ENCODE measurements at places on chromosomes 13 and 19.

- no peak for DNase-seq
These were observed 10.1 kb downstream of the LGALS7B start for GRCh38 chr19:38799104-38799503.

DNA sequence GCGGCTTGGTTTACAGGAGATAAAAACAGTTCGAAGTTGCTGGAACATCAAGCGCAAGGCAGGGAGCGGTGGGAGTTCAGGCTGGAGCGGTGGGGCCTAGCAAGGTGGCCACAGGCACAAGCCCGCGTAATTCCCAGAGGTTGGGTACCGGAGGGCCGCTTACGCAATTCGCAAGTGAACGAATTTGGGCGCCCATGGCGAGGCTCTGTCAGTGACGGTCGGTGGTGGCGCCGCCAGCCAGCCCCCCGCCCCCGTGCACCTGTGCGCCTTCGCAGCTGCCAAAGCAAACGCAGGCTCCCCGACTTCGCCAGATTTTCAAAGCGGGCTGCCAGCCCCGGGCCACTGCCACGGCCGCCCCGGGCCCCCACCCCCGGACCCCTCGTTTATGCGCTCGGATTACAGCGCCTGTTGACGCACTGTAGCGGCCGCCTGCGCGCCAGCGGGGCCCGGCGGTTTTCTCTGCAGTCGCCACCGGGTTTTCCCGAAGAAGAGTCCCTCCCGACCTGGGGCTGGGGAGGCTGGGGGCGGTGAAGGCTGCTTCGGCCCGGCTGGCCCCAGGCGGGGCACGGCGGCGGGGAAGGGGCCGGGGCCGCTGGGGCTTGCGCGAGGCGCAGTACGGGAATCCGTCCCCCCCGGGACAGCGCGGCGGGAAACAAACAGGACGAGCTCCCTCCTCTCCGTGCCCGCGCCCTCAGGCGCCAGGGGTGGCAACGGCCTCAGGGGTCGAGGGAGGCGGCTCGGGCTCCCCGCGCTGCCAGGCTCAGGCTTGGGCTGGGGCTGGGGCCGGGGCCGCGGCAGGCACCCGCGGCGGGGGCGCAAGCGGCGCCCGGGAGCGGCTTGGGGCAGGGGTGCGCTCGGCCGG, 709 bp downstream of the N4BP2L1 start:
- DNase-seq, result peak; percentile 53

- peak; percentile 65 for DNase-seq
These were observed 16.0 kb upstream of the ERCC1 start for GRCh38 chr19:45439569-45440258.

DNA sequence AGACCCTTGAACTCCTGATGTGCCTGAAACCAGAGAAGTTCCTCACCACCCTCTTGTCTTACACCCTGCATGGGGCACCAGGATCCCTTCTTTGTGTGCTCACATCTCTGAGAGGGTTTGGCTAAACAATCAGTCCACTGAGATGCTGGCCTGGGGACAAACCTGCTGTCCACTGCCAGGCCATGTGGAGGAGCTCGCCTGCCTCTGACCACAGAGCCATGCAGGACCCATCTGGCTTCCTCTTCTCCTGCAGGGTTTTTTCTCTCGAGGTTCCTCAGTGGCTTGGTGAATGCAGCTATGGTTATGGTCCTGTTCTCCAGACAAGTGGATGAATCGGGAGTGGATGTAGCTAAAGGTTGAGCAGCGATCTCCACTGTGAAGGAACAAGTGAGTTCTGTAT, 49.1 kb upstream of the MEDAG start:
- DNase-seq, result no peak

- no peak for DNase-seq
These were observed 624.4 kb upstream of the ARGLU1 start for GRCh38 chr13:107192289-107192688.

DNA sequence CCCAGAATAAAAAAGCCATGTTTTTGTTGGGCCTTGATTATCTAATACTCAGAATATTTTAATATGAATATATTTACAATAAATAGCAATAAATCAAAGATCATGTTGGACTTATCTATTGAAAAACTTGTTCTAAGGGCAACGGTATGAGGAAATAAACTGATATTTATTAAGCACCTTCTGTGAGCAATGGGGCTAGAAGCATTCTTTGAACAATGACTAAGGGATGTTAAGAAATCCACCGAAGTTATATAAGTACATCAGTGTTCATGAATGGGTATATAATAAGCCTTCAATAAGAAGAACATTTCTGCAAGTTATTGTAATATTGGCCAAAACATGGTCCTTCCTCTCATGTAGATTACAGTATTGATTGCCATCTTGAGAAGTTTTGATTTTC, 221.8 kb downstream of the OXGR1 start:
- no peak for DNase-seq

DNA sequence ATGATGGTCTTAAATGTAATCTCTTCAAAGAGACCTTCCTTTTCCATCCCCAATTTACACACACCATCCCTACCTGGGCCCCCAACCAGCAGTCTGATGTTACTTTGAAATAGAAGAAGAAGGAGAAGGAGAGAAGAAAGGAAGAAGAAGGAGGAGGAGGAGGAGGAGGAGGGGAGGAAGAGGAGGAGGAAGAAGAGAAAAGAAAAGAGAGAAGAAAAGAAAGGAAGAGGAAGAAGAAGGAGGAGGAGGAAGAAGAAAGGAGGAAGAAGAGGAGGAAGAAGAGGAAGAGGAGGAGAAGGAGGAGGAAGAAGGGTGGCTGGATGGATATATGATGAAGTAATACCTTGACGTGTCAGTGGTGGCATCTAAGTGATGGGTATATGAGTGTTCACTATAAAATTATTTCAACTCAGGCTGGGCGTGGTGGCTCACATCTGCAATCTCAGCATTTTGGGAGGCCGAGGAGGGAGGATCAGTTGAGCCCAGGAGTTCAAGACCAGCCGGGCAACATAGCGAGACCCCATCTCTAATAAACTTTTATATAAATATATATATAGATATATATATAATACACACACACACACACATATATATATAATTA, 3.7 kb upstream of the LRFN1 start:
- DNase-seq, result no peak

DNA sequence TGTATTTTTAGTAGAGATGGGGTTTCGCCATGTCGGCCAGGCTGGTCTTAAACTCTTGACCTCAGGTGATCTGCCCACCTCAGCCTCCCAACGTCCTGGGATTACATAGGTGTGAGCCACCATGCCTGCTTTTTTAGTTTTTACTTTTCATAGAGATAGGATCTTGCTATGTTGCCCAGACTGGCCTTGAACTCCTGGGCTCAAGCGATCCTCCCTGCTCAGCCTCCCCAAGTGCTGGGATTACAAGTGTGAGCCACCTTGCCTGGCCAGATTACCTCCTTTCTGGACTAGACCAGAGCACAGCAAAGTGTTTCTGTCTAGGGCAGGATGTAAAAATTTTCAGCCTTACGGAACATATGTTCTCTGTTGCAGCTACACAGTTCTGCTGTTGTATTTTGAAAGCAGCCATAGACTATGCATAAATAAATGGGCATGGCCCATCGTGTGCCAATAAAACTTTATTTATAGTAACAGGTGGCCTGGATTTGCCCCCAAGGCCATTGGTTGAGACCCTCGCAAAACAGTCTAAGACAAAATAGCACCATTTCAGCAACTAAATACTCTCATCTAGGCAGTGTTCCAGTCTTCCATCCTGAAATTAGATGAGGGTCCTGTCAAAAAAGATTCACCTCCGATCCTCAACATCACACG, 36.0 kb downstream of the GNG7 start:
- no peak for DNase-seq

- no peak for DNase-seq
These were observed 49.0 kb upstream of the POMP start for GRCh38 chr13:28609926-28610325.

GRCh38 chr13:51364404-51365008, 25.0 kb downstream of the SERPINE3 start:
- no peak for DNase-seq

- DNase-seq, result no peak
These were observed 126.9 kb downstream of the ITGBL1 start for GRCh38 chr13:101579281-101579802.

DNA sequence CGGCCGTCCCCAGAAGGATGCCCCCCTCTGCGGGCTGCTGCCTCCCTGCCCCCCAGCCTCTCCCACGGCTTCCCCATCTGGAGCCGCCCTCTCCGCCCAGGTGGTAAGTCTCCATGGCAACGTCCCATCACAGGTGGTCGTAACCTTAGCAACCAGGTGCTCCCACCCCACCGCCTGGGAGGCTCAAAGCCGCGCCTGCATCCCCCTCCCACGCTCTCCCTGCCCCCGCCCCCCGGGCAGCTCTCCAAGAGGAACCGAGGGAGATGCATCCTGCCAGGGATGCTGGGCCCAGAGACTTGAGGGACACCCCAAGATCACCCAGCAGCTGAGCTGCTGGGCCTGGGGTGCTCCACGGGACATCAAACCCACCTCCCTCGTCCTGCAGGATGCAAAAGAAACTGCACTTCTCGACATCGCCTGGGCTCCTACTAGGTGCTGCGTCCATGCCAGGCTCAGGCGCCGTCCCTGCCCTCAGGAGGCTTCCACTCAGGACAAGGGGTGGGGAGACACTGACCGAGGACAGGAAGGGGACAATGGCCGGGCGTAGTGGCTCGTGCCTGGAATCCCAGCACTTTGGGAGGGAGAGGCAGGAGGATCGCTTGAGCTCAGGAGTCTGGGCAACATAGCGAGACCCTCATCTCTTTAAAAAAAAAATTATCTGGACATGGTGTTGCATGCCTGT, 5.0 kb upstream of the LINGO3 start:
- DNase-seq, result no peak

DNA sequence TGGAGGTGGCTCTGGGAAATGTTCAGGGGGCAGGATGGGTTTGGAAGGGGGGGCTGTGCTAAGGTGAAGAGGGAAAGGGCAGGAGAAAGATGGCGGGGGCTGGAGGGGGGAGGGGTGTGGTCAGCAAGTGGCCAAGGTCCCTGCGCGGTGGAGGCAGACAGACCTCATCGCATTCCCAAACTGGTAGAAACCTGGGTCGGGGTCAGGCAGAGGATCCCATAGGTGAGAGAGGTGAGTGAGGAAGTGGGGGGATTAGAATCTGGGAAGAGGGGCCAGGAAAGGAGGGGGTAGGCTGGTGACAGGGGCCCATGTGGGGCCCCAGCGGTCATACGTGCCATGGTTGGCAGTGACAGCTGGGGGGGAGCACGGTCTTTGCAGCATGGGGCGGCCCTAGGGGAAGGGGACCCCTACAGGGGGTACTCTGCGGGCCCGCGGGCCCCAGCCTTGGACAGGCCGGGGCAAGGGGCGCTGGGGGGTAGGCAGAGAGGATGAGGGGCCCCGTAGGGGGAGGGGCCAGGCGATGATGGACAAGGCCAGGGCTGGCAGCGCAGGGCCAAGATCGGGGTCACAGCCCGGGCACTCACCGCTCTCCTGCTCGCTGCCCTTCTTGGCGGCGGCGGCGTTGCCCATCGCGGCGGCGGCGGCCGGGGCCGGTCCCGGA, 514 bp downstream of the PRKACA start:
- DNase-seq, result no peak

GRCh38 chr19:58575183-58576041, 2.3 kb upstream of the MZF1 start:
- peak; percentile 68 for DNase-seq

DNA sequence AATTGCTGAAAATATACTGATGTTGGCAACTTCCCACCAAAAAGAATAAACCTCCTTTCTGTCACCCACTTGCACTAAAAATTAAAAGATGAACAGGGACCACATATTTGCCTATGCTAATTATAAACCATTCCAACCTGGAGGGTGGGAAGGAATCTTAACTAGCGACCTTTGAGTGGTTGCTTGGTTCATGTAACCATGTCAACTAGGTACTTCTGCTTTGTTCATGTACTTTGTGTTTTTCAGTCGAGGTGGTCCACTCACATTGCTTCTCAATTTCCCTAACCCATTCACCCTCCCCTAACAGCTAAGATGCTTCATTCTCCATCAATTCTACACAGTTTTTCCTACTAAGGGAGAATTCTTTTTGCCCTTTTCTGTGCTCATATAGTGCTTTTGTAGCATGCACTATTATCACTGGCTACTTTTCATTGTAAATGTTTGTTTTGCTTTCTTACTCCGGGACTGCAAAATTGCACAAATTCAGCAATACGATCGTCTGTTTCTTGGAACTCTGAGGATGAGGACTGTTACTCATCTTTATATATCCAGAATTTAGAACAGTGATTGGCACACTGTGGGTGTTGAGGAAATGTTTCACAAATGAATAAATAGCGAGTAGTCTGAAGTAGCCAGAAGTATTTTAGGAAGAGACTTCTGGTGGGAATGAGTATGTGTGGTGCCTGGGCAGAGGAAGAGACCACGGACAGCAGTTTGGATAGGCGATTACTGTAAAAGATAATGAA, 187.5 kb downstream of the GPC6 start:
- no peak for DNase-seq

- no peak for DNase-seq
These were observed 490.8 kb downstream of the PCDH20 start for GRCh38 chr13:60924856-60925255.

DNA sequence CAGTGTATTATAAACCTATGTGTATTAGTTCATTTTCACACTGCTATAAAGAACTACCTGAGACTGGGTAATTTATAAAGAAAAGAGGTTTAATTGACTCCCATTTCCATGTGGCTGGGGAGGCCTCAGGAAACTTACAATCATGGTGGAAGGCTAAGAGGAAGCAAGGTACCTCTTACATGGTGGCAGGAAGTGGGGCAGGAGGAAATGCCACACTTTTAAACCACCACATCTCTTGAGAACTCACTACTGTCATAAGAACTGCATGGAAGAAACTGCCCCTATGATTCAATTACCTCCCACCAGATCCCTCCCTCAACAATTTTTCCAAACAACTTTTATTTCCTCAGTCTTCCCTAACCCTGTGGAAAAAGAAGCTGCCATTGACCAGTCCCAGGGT, 14.5 kb upstream of the TPP2 start:
- no peak for DNase-seq

DNA sequence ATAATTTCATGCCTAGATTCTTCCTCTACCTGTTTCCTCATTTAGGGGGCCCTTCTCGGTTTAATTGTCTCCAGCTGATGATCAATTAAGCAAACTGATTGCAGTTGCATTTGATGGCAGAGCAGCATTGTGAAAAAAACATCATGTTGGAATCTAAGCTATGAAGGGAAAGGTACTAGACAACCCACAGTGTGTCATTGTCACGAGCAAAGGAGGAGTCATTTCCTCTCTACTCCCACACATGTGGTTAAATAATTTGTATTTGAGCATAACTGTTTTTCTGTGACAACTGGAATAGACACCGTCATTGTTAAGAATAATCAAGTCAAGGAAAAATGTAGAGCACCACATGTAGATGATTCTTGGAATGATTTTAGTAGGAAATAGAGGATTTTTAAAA, 240.3 kb downstream of the DCT start:
- peak; percentile 2 for DNase-seq

GRCh38 chr19:2613507-2614295, 88.8 kb downstream of the GNG7 start:
- no peak for DNase-seq

GRCh38 chr13:98368019-98368418, 190.9 kb upstream of the RNF113B start:
- no peak for DNase-seq

- DNase-seq, result no peak
These were observed 7.5 kb downstream of the DOCK9 start for GRCh38 chr13:98970330-98970729.

All from stimulated activated CD4-positive, alpha-beta T cell treated with anti-CD3 and anti-CD28 coated beads, TNF-alpha, amount 100 ng/mL, for 48 hours (primary cell).